Tibial nerve (tissue), 4 donors: ENCODE measurements at places on chromosomes 13 and 19.

DNA sequence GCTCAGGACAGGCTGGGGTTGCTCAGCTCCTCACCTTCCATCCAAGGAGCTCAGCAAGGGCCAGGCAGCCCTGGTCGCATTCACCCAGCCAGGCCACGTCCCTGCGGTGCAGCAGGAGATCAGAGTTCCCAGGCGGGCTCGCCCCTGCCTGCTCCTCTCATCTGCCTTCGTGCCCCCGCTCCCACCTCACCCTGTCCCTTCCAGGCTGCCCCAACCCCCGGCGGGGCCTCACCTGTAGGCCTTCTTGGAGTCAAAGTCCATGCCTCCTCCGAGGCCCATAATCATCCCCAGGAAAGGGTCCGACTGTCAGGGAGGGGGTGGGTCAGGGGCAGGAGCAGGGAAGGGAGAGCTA is 1.3 kb upstream of the RINL start:
- DNase-seq = no peak

DNA sequence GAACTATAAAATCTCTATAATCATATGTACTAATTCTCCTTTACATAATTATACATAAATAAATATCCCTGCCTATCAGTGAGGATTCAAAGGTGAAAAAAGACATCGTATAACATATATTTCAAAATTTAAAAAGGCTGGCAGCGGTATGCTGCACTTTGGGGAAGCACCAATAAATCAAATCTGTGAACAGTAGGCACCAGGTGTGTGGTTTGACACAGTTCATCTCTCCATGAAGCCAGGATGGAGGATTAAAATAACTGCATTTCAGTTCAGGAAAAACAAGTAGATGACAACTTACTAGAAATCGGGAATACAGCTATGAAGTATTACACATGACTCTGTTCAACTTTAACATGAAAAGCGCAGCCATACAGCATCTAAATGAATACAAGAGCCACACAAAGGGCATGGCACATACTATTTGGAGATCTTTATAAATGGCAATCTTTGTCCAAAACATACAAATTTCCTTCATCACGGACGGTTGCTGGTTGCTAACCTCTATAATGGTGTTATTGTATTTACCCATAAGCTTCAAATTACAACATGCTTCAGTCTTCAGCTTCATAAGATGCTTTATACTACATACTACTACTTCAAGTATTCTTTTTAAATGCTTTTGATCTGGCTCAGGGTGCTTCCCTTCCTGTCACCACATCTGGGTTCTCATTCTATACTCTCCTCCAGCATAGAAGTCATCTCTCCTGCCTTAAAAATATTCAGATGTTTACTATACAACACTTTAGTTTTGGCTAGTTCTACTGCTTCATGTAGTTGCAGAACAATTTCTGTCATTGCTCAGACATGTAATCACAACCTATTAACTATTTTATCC is 128.7 kb downstream of the KLF12 start:
- DNase-seq = no peak

GRCh38 chr13:110520431-110521295 is 40.9 kb downstream of the RAB20 start:
- peak; percentile 91 for DNase-seq

- DNase-seq = no peak
These were observed 6.0 kb downstream of the STK24 start for GRCh38 chr13:98570929-98571372.

DNA sequence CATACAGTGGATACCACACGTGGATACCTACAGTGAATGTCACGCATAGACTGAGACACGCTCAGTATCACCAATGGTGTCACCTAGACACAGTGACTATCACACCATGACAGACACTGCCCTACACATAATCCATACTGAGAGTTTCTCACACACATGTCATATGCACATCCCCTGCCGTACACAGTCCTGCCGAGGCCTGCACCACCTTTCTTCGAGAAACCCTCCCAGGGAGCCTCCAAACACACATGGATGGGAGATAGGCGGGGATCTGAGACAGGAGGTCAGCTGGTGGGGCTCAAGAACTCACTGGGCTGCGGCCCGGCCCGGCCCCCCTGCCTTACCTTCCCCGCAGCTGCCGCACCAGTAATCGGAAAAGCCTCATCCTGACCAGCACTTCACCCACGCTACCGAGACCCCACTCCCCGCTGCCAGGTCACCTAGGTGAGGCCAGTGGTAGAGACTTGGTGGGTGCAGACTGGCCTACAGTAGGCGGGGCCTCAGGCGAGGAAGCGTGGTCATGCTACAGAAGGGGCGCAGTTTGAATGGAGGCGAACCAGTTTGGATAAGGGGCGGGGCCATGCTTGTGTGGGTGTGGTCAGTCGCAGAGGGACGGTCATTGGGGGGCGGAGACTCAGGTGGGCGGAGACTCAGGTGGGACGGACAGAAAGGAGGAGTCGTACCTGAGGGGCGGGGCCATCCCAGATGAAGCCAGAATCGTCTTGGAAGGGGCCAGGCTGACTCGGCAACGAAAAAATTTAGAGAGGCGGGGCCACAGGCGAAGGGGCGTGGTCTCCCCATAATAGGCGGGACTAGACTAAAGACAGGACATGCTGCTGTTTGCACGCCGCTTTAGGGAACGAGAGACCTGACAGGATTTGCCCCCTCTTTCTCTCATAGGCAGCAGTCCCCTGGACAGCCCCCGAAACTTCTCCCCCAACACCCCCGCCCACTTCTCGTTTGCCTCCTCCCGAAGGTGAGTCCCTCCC is 2.1 kb downstream of the MAST1 start:
- no peak for DNase-seq

DNA sequence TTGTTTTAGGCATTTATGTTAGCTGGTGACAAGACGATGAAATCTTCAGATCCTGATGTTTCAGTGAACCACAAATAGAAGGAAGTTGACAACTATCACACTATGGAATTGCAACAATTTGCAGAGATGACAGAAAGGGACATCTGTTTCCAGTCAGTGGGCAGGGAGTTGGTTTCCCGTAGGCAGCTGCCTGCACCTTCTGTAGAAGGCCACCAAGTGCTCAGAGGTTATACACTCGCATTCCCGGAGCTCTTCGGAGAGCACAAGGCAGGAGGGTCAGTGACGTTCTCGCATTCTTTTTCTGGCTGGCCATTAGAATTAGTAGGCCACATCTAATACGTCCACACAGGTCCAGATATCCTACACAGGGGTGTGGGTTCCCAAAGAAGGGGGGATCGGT is 129.4 kb downstream of the SHISA2 start:
- no peak for DNase-seq

GRCh38 chr13:38166116-38166515 is 183.5 kb upstream of the UFM1 start:
- DNase-seq = no peak

- no peak for DNase-seq
These were observed 16.1 kb downstream of the CARD8 start for GRCh38 chr19:48239582-48240141.

DNA sequence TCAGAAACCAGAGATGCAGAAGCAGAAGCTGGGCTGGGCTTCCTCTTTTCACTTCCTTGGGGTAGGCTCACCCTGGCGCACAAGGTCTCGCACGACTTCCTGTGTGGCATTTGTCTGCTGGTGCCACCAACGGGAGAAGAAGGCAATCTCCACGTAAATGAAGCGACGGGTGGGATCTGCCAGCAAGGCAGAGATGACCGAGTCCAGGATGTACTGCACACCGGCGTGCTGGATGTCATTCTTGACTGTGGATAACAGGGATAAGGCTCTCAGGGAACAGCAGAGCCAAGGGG is 1.3 kb downstream of the MAN2B1 start:
- DNase-seq = no peak

- no peak for DNase-seq
These were observed 66.3 kb downstream of the RASA3 start for GRCh38 chr13:114065926-114066774.

GRCh38 chr13:88068316-88068715 is 397.1 kb downstream of the SLITRK5 start:
- no peak for DNase-seq

DNA sequence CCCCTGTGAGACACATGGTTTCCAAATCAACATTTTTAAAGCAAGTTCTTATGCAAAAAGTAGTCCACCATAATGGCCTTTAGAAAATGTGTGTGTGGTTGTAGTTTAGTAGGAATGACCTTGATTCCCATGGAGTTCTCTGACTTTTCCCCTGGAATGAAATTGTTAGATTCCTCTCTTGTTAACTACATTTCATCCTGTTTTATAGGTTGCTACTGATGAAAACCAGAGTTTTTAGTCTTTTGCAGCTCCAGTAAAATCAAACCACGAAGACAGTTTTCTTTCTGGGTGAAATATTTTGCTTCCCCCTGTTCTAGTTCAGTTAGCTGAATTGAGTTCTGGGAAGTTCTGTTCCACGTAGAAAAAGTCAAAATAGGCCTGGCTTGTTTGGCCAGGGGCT is 107.7 kb downstream of the RAB20 start:
- DNase-seq = no peak

DNA sequence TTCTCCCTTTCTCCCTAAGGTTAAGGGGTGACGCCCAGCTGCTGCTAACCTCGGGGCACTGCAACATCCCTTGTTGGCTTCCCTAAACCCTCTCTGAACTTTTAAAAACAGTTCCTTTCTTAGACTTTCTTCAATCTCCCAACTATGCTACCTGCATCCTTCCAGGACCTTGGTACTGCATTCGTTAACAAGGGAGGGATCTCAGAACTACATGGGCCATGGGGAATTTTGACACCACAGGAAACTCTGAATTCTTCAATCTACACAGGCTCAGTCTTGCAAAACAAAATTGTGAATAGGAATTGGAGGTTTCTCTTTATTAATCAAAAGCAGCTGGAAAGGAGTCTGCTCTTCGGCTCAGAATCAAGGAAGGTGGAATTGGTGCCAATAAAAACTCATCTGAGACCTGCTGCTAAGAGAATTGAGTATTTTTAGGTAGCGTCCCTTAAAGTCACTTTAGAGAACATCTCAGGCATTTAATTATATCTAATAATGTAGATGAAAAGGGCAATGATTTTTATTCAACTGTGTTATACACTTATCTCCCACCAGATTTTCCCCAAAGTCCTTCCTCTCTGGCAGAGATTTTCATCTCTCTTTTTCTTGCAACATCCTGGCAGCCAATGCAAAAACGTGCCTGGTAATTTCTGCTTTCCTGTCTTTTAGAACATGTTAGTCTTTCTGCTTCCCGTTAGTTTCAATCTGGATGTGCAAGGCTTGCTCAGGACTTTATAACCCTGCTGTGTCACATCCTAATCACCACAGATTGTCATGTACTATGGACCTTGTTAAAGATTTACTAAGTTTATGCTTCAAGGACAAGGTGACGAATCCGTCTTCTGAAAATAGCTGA is 69.1 kb upstream of the SLC15A1 start:
- no peak for DNase-seq

GRCh38 chr19:10763828-10764339 is 46.0 kb downstream of the DNM2 start:
- DNase-seq = no peak

GRCh38 chr13:113495494-113496210 is 5.1 kb upstream of the DCUN1D2 start:
- no peak for DNase-seq

DNA sequence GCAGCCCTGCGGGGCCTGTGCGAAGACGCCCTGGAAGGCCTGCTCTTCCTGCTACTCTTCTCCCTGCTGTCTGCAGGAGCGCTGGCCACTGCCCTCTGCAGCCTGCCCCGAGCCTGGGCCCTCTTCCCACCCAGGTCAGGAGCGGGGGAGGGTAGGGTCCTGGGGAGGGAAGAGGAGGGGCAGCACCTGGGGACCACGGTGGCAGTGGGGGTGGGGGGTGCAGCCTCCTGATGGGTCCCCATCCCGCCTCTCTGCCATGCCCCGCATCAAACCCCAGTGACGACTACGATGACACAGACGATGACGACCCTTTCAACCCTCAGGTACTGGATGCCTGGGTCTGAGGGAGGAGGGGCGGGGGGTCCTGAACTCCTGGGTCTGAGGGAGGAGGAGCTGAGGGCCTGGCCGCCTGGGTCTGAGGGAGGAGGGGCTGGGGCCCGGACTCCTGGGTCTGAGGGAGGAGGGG is 13.4 kb upstream of the LENG8 start:
- no peak for DNase-seq

DNA sequence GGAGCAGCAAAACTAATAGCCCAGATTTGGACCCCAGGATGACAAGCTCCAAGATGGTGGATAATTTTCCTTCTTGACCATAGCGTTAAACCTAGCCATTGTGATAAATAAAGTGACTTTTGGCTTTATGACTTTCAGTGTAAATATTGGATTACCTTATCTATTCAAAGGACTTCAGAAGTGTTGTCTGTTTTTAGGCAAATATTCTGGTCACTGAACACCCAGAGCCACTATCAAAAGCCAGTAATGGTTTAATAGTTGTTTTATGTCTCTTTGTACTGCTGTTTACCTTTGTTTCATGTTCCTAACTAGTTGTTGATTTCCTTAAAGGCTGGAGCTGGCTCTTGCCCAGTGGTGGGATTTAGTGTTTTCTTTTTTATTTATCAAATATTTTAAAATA is 81.6 kb downstream of the FGF9 start:
- no peak for DNase-seq

- DNase-seq = no peak
These were observed 38.8 kb downstream of the ZNF506 start for GRCh38 chr19:19782783-19783182.

GRCh38 chr13:79190932-79191331 is 215.1 kb downstream of the RBM26 start:
- no peak for DNase-seq

- no peak for DNase-seq
These were observed 13.3 kb downstream of the ZC3H4 start for GRCh38 chr19:47100290-47100689.

GRCh38 chr13:109844396-109844795 is 58.0 kb upstream of the IRS2 start:
- no peak for DNase-seq

DNA sequence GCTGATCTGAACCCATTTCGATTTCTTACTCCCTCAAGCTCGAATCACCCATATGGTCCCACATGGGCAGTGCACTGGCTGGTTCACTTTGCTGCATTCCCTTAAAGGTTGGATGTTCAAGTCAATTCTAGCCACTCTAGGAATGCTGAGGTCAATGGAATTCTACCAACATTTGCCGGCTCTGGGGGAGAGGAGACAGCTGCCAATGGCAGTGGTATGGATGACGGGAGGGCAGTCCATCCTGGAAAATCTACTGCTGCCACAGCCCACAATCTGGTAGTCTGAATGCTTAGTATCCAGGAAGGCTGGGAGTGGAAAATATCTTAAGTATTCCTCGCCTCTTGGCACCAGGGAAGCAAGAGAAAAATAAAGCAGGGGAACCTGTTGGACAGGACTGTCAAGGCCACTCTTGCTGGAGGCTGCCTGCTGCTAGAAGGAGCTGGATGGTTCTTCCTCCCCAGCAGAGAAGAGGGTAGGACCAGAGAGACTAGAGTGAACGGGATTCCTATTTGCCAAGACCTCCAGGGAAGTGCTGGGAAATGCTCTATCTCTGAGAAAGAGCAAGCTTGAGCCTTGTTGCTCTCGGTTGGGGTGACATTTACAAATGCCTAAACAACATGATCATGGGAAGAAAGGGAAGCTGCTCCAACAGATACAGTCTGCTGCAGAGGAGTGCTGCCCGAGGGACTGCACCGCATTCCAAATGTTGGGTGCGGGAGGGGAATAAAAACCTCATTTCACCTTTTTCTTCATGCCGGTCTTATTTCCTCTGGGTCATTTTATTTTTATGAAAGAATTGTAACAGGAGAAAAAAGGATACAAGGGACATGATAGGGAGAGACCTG is 20.7 kb upstream of the HMGB1 start:
- DNase-seq = no peak

GRCh38 chr13:20709782-20710181 is 6.3 kb downstream of the IL17D start:
- DNase-seq = no peak
